ENCODE measurements at places on chromosomes 1 and 21. TPM values are rescaled to one million over a fixed set of nuclear protein-coding genes. Genes with fewer than 3 reads are reported as not detected.
A peak's percentile ranks its signal among the peaks of the same experiment; 100 is the strongest.

Gene GSTM5
- 2.5 TPM for polyA plus RNA-seq

Gene S100A2
- 11.8 TPM for polyA plus RNA-seq

Gene FCGR3A
- polyA plus RNA-seq, result not detected

Gene AADACL4
- polyA plus RNA-seq, result not detected

- no peaks in the 10 kb centered on the region for H3K27me3 ChIP-seq
- no peak for DNase-seq
- H3K27ac ChIP-seq, result no peak overlapping the region
- no peak overlapping the region for H3K4me3 ChIP-seq
- H3K4me1 ChIP-seq, result no peaks in the 10 kb centered on the region
Measured at GRCh38 chr1:201891451-201892045, 2.9 kb downstream of the SHISA4 start.

- peaks cover 8% of the 10 kb centered on the region for H3K4me1 ChIP-seq
- H3K4me3 ChIP-seq, result no peak overlapping the region
- H3K27ac ChIP-seq, result no peak overlapping the region
- no peak for DNase-seq
- no peaks in the 10 kb centered on the region for H3K27me3 ChIP-seq
Measured at GRCh38 chr1:234570329-234571120, 39.5 kb downstream of the IRF2BP2 start.

DNA sequence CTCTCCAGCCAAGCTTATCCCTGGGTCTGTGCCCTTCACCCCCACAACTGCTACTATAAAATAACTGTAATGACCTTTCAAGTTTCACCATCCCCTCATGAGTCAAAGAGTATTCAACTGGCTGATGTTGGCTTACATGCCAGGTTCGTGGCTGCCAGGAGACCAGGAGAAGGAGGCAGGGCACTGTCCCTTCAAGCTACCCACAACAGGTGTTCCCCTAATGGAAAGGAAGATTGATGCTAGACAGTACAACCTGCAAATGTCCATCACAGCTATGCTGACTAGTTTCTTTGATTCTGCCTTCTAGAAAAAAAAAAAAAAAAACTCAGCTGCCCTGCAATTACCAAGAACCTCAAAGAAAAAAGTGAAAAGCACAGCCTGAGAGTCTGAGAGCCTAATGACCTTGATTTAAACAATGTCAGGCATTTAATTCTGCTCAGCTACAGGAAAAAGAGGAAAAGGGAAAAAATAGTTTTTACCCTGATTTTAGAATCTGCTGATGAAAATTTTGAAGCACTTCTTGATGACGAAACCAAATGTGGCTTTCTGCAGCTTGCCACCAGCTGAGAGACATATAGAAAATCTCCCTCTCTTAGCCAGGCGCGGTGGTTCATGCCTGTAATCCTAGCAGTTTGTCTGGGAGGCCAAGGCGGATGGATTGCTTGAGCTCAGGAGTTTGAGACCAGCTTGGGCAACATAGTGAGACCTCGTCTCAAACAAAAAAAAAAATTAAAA lies 82.7 kb upstream of the ROR1 start:
- H3K4me3 ChIP-seq, result no peak overlapping the region
- peak; percentile 45 for DNase-seq
- no peaks in the 10 kb centered on the region for H3K36me3 ChIP-seq
- no peak overlapping the region for H3K27ac ChIP-seq
- H3K27me3 ChIP-seq, result no peaks in the 10 kb centered on the region

DNA sequence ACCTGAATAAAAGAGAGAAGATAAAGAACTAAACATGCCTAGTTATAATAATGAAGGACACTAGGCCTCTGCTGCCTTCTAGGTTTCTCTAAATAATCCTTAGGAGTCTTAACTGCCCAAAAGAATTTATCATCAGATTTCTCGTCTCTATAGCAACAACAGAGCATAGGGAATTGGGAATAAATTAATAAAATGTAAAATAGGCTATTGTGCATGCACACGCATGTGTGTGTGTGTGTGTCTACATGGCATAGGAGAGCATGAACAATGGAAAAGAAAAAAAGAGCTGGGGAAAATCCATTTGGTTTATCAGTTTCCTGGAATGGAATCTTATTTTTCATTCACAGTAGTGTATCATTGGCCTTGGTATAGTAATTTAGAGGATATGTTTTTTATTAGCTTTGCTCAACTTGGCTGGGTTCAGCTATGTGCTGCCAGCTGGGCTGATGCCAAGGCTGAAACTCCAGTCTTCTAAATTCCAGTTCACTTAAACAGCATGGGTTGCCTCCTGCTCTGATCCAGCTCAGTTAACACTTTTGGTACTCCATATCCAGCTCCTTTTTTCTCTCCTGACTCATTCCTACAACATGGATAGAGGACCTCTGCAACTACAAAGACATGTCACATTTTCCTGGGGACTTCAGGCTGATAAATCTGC lies 80.6 kb upstream of the SLFNL1 start:
- H3K4me3 ChIP-seq, result no peak overlapping the region
- no peaks in the 10 kb centered on the region for H3K27me3 ChIP-seq
- H3K36me3 ChIP-seq, result no peaks in the 10 kb centered on the region
- H3K27ac ChIP-seq, result peak overlapping the region; percentile 39

DNA sequence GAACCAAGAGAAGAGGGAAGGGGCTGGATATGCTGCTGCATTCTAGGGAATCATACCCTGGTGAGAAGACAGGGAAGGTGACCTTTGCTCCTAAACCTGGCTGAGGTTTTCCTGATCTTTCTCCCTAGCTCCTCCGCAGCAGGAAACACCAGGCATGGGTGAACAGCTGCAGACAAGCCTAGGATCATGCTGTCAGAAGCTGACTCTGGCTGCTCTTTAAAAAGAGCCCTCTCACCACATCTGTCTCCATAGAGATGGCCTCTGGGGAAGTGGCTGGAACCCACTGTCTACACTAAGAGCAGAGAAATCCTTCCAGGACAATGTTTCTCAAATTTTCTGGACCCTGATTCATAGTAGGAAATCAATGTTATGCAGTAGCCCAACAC lies 57.6 kb downstream of the CD34 start:
- no peaks in the 10 kb centered on the region for H3K27me3 ChIP-seq
- no peak overlapping the region for H3K4me3 ChIP-seq
- H3K27ac ChIP-seq, result no peak overlapping the region
- H3K4me1 ChIP-seq, result peaks cover 2% of the 10 kb centered on the region

- no peaks in the 10 kb centered on the region for H3K36me3 ChIP-seq
- peak; percentile 90 for DNase-seq
- H3K4me3 ChIP-seq, result peak overlapping the region; percentile 49
- H3K27me3 ChIP-seq, result no peaks in the 10 kb centered on the region
- H3K27ac ChIP-seq, result peak overlapping the region; percentile 88
Measured at GRCh38 chr1:29688471-29689365, 452.4 kb downstream of the PTPRU start.

Data from GM23248 (cell line).